Spleen (tissue), 13 donors: ENCODE measurements at places on chromosomes 7 and 10. TPM values are rescaled to one million over a fixed set of nuclear protein-coding genes. Genes with fewer than 3 reads are reported as not detected.

DNA sequence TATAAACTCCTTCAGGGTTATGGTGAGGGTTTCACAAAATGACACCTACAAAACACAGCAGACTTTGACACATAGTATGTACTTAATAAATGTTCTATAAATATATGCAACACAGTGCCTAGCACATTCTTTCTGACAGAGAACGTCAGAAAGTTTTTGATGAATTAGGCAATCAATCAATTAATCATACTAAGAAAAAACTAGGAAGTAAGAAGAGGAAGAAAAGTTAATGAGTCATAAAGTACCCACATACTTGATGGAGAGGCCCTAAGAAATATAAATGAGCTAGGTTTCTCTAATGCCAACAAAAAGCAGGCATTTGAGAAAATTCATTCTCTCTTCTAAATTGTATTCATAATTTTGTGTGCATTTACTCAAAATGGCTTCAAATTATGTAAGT, 192.7 kb upstream of the VWC2 start:
- no peak for DNase-seq

GRCh38 chr7:128732521-128733277, 6.5 kb upstream of the CALU start:
- no peak for DNase-seq

- DNase-seq, result no peak
These were observed 34.1 kb upstream of the RET start for GRCh38 chr10:43042503-43043341.

DNA sequence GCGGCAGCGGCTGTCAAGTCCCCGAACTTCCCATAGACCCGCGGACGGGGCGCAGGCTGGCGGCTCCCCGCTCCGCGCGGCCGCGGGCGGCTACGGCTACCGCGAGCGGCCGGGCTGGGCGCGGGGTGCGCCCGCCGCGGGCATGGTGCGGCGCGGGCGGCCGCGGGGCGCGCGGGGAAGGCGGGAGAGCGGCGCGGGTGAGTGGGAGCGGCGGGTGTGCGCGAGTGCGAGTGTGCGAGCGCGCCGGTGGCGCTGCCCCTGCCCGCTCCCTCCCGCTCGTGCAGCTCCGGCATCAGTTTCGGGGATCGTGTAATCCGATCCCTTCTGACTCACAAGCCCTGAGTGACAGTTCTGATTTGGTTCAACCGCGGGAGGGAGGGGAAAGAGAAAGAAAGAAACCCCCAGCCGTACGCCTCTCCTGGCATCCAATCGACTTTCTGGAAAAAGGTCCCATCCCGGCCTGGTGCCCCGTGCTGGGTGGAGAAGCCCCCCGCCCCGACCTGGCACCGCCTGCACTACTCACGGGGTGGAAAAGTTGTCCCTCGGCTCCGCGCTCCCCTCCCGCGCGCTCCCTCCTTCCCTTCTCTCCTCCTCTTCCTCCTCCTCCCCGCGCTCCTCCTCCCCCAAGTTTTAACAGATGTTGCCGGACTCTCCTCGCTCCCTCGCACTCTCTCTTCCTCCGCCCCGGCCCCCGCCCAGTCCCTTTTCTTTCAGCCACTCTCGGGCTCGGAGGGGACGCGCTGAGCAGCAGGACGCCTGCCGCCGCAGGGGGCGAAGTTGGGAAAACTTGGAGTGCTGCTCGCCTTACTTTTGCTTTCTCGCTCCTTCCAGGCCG, at the start of gene GLI3:
TSS of gene GLI3 (minus strand) at position 234 of the 835 bp plus-strand sequence. CDS start 13,956 bp downstream, outside the sequence.
- peak; percentile 78 for DNase-seq

- no peak for DNase-seq
These were observed 1.9 kb upstream of the TRDMT1 start for GRCh38 chr10:17203416-17203815.

DNA sequence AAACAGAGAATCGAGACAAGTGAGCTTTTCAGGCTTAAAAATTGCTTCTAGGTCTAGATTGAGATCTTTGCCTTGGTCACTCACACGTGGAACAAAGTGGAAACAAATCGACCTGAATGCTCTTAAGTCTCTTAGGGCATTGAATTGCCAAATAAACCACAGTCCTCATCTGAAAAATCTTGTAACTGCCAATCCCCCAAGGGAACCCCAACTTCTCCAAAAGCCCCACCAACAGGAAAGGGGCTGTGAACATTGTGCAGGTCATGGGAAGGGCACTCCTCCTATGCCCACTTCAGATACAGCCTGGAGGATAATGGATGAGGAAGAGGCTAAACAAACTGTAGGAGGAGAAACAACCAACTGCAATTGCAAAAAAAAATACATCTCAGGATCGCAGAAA, 91.3 kb downstream of the DGKI start:
- DNase-seq, result no peak

GRCh38 chr10:74418285-74418872, 267.4 kb downstream of the ADK start:
- no peak for DNase-seq

- no peak for DNase-seq
These were observed 107.2 kb upstream of the TCERG1L start for GRCh38 chr10:131418681-131419080.

MYL7 gene
- not detected for total RNA-seq

ELFN1 gene
- 2.8 TPM for total RNA-seq

RBP4 gene
- total RNA-seq, result not detected

LIPK gene
- total RNA-seq, result not detected

SKAP2 gene
- total RNA-seq, result 83.1 TPM

ZPBP gene
- total RNA-seq, result not detected
